ENCODE measurements at places on chromosomes 1 and 21.

- DNase-seq: no peak
Measured at GRCh38 chr1:22050330-22050729, 2.2 kb upstream of the CDC42 start.

- DNase-seq: no peak
Measured at GRCh38 chr1:11157394-11157793, 31.8 kb upstream of the ANGPTL7 start.

- no peak for DNase-seq
Measured at GRCh38 chr1:91697416-91697815, 188.5 kb downstream of the TGFBR3 start.

DNA sequence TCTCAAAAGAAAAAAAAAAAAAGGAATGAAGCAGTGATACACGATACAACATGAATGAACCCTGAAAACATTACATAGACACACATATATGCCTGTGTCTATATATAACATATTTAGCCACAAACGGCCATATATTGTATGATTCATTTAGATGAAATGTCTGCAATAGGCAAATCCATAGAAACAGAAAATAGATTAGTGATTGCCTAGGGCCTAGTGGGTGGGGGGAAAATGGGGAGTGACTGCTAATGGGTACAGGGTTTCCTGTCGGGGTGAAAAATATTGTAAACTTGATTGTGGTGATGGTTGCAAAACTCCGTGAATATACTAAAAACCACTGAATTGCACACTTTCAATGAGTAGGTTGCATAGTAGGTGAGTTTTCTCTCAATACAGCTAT lies 6.0 kb upstream of the H6PD start:
- DNase-seq: no peak

GRCh38 chr1:184023171-184023570 lies 14.4 kb downstream of the COLGALT2 start:
- no peak for DNase-seq

DNA sequence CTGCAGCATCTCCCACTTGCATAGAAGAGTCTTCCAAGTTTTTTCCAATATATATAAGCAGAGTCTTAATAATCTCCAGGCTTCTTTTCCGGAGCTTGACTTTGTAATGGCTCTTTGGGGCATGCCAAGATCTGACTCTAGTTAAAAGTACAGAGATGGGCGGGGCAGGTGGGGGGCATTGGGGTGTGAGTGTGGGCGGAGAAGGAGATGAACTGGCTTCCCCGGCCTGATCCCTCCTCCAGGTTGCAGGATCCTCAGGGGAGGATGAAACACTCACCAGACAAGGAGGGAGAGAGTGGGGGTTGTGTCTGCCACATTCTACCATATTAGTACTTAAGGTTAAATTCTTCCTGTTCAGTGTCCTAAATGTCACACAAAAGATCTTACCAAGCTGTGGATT lies 23.0 kb downstream of the S100A10 start:
- DNase-seq: no peak

All from hematopoietic multipotent progenitor cell treated with erythropoietin and hydrocortisone succinate and interleukin-3 and kit ligand, for 17 days (in vitro differentiated cells).